Putamen (tissue), 1 donor: ENCODE measurements at places on chromosomes 16 and 17.

DNA sequence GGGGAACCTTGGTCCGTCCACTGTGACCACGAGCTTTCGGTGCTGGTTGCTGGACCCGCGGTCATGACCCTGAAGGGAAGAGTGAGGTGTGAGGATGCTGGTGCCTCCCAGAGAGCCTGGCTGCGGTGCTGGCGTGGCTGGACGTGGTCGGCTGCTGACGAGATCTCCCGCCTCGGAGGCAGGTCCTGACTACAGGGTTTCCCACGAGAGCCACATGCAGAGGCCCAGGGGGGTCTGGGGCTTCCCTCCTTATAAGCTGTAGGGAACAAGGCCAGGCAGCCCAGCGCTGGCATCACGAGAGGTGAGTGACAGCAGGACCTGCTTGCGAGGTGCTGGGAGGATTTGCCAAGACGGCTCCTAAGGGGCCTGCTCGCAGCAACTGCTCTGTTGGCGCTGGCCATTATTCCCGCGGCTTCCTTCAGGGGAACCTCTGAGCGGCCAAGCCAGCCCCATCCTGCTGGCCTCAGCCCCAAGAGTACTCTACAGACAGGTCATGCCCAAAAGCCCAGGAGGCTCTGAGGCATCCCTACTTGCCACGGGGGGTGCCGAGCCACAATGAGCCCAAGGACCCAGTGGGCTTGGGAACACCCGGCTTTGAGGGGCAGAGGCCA lies 134.8 kb downstream of the FOXL1 start:
- no peak for DNase-seq

- no peak for DNase-seq
Observed at GRCh38 chr17:54028986-54029580, 206.4 kb downstream of the KIF2B start.

- DNase-seq = no peak
Observed at GRCh38 chr16:27995378-27995777, 68.1 kb downstream of the GSG1L start.

DNA sequence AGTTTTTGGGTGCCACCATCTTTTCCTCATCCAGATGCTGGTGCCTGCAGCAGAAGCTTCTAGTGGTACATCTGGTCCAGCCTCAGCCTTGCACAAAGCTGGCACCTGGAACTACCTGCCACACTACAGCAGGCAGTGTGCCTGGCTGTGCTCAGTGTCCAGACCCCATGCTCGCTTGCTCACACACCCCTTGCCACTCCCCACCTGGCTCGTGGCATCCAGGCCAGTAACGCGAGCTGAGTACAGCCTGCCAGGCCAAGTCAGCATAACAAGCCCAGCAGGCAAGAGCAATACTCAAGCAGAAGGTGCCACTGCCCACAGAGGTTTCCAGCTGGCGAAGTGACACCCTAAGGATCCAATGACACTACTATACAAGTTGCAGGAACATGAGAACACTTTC lies 29.7 kb upstream of the KIF2B start:
- no peak for DNase-seq

DNA sequence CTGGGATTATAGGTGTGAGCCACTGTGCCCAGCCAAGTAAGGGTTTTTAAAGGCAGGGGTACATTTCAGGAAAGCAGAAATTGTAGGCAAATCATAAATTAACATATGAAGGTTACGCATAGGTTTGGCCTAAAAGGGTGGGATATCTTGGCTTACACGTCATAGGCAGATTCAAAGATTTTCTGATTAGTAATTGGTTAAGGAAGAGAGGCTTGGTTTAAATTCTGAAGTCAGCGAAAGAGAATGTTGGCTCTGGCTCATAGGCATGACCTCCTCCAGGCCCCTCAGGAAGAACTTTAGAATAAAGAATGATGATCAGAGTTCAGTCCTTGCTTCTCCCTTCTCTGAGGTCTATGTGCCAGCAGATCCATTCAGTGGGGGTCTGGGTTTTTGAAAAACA lies 124.8 kb upstream of the RBBP6 start:
- DNase-seq = no peak

- DNase-seq = no peak
Observed at GRCh38 chr16:86035906-86036305, 136.9 kb downstream of the IRF8 start.

GRCh38 chr16:88059701-88060386 lies 108.6 kb downstream of the BANP start:
- no peak for DNase-seq

- peak; percentile 93 for DNase-seq
Observed at GRCh38 chr16:9365370-9365728, 273.9 kb downstream of the HAPSTR1 start.

DNA sequence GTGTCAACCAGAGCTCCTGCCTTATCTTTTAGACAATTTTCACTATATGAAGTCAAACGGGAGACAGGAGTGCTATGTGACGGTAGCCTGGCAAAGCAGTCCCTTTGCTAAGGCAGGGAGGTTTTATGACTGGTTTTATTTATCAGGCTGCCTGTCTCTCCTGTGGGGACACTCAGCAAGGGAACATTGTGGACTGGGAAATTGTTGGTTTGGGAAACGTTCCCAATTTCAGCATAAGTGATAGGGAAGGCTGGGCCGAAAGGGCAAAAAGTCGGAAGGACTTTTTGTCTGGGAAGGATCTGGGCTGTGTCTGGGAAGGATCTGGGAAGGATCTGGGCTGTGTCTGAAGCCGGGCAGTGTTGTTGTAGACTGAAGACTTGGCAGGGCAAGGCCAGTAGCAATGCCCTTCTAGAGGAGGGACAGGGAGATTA lies 211.2 kb downstream of the PARN start:
- no peak for DNase-seq

DNA sequence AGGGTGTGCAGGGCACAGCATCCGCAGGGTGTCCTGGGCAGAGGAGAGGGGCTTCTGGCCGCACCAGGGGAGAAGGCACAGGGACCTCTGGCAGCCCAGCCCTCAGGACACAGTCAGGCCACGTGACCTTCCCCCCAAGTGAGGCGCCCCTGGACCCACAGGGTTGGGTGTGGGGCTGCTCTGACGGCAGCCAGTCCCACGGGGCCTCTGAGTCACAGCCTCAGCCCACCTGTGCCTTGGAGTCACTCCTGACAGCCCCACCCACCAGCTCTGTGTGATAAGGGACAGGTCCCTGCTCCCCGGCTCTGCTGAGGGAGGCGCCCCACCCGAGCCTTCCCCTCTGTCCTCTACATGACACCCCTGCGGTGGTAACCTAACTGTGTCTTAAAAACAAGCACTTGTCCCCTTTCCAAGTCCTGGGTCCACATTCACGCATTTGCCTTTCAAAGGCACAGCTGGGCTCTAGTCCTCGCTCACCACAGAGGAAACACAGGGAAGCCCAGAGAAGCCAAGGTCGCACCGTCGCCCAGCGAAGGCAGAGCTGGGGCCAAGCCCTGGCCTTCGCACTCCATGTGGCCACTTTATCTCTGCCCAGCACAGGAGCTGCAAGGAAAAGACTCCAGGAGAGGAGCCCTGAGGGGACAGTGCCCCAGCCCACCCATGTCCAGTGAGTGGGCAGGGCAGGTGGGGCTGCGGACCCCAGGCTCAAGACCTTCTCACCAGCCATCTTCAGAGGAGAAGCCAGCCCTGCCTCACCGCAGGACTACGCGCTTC lies 5.1 kb upstream of the NPTX1 start:
- DNase-seq = peak; percentile 42

DNA sequence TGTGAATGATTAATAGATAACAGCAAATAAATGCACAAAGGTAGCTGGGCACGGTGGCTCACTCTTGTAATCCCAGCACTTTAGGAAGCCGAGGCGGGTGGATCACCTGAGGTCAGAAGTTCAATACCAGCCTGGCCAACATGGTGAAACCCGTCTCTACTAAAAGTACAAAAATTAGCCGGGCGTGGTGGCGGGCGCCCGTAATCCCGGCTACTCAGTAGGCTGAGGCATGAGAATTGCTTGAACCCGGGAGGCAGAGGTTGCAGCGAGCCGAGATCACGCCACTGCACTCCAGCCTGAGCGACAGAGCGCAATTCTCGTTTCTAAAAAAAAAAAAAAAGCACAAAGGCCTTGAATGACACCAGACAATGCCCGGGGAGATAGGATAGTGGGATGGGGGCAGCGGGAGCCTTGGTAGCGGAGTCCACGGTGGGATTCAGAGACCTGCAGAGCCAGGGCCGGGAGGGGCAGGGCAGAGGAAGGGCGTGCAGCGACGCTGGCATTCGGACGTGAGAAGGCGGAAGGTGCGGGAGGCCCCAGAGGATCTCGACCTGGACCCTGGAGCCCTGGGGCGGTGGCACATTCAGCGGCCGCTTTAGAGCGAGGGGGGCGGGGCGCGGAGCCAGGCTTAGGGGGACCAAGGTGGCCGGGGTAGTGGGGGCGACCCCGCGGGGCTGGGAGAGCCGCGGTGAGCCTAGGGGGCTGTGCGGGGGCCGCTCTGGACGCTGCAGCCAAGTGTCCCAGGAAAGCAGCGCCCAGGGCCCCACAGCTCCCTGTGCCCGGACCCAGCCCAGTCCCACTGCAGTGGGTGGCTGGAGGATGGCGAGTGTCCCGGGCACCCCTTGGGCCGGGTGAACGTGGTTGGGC lies 999 bp upstream of the FLYWCH2 start:
- peak; percentile 21 for DNase-seq

DNA sequence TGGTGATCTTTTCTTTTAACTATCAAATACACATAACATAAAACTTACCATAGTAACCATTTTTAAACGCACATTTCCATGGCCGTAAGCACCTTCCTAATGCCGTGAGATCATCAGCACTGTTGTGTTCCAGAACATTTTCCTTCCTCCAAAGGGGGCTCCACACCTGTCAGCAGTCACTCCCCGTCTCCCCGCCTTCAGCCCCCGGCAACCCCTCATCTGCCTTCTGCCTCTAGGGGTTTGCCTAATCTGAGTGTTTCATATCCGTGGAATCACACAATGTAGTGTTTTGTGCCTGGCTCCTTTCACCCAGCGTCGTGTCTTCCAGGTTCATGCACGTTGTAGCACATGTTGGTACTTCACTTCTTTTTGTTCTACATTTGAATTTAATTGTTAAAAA lies 350.1 kb upstream of the TNRC6C start:
- no peak for DNase-seq

DNA sequence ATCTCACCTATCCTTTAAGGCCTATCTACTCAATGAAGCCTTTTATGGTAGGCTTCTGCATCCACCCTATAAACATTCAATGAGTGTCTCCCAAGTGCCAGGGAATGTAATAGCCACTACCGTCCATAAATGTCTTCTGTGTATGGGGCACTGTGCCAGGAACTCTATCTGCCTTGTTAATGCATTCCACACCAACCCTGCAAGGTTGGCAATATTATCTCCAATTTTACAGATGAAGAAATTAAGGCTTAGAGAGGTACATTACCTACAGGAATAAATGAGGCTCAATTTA lies 20.0 kb downstream of the MAP3K14 start:
- no peak for DNase-seq

DNA sequence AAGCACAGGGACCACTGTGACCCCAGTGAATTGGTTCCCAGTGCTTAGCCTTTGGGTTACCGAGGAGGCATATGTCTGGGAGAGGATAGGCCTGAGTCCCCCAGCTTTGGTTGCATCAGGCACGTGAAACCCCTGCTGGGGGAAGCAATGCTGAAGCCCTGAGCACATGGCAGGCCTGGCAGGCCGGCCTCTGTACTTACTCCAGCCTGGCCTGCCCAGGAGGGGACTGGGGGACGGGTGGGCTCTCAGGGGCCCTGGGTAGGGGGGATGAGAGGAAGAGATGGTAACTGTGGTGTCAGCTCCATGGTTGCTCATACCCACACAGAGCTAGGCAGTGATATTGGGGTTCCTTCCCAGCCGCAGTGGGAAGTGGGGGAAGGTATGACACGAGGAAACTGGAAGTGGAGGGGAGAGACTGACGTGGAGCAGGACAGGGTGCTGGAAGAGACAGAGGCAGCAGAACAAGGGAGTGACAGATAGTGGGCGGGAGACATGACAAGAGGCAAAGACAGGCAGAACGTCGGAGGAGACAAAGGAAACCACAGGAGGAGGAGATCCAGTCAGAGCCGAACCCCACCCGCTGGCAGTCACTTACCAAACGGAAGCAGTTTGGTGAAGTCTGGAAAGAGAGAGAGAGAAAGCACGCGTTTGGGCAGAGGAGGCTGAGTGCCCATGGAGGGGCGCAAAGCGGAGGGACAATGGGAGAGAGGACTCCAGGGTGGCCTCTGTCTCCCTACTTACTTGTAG lies 9.1 kb downstream of the TMEM208 start:
- peak; percentile 86 for DNase-seq
